Activated CD4-positive, alpha-beta T cell treated with anti-CD3 and anti-CD28 coated beads for 36 hours (primary cell): ENCODE measurements at places on chromosomes 12 and 14.

DNA sequence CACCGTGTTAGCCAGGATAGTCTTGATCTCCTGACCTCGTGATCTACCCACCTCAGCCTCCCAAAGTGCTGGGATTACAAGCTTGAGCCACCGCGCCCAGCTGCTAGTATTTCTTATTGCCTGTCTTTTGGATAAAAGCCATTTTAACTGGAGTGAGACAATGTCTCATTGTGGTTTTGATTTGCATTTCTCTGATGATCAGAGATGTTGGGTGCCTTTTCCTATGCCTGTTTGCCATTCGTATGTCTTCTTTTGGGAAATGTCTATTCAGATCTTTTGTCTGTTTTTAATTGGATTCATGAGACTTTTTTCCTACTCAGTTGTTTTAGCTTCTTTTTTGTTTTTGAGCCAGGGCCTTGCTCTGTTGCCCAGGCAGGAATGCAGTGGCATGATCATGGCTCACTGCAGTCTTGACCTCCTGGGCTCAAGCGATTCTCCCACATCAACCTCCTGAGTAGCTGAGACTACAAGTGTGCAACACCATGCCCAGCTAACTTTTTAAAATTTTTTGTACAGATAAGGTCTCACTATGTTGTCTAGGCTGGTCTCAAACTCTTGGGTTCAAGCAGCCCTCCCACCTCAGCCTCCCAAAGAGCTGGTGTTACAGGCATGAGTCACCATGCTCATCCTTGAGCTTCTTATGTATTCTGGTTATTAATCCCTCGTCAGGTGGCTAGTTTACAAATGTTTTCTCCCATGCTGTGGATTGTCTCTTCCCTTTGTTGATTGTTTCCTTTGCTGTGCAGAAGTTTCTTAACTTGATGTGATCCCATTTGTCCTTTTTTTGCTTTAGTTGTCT is 65.9 kb downstream of the ACACB start:
- H3K27ac ChIP-seq, result no peak overlapping the region
- H3K36me3 ChIP-seq, result peaks cover 14% of the 10 kb centered on the region
- no peaks in the 10 kb centered on the region for H3K4me1 ChIP-seq
- no peak overlapping the region for H3K4me3 ChIP-seq
- DNase-seq, result no peak

GRCh38 chr12:5348057-5348456 is 83.9 kb upstream of the NTF3 start:
- H3K27me3 ChIP-seq, result peaks cover 14% of the 10 kb centered on the region
- no peak for DNase-seq
- no peaks in the 10 kb centered on the region for H3K4me1 ChIP-seq
- no peaks in the 10 kb centered on the region for H3K36me3 ChIP-seq

GRCh38 chr14:48325486-48325885 is 650.1 kb upstream of the MDGA2 start:
- no peaks in the 10 kb centered on the region for H3K27me3 ChIP-seq
- no peak for DNase-seq
- H3K36me3 ChIP-seq, result no peaks in the 10 kb centered on the region
- H3K27ac ChIP-seq, result no peak overlapping the region
- H3K4me1 ChIP-seq, result no peaks in the 10 kb centered on the region

DNA sequence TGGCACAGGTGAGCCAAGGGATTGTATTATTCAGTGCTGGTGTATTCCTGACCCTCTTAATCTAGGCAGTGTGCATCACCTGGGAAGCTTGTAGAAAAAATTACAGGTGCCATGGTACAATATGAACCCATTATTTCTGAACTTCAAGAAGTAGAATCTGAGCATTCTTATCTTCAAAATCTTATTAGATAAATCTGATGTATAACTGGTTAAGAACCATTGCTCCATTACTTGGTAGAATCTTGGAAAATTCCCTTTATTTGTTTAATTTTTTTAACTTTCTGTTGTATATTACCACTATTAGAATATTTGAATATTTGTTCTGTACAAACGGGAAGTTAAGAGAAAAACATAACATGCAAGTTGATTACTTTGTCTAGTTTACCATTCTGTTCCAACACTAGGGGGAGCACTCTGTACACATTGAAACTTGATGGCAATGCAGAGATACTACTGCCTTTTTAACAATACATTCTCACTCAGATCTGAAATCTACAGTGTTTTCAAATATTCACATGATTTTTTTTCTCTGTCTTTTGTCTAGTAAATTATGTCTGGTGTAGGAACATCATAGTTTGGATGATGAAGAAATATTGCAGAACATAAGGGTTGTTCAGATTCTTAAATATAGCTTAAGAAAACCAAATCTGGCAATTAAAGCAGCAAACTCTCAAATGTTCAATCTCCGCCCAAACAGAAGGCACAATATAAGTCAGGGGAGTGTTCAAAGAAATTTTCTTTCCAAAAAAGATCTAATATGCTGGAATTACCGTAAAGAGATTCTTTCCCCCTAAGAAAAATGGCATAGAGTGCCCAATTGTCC is 196.6 kb downstream of the PCNX1 start:
- peaks cover 34% of the 10 kb centered on the region for H3K36me3 ChIP-seq
- no peak overlapping the region for H3K4me3 ChIP-seq
- no peak overlapping the region for H3K27ac ChIP-seq
- peaks cover 4% of the 10 kb centered on the region for H3K4me1 ChIP-seq
- DNase-seq, result no peak

GRCh38 chr12:124548854-124549378 is 18.5 kb downstream of the NCOR2 start:
- peak overlapping the region; percentile 38 for H3K27ac ChIP-seq
- no peak overlapping the region for H3K4me3 ChIP-seq
- peaks cover 88% of the 10 kb centered on the region for H3K4me1 ChIP-seq
- peaks cover 11% of the 10 kb centered on the region for H3K36me3 ChIP-seq
- no peaks in the 10 kb centered on the region for H3K27me3 ChIP-seq

DNA sequence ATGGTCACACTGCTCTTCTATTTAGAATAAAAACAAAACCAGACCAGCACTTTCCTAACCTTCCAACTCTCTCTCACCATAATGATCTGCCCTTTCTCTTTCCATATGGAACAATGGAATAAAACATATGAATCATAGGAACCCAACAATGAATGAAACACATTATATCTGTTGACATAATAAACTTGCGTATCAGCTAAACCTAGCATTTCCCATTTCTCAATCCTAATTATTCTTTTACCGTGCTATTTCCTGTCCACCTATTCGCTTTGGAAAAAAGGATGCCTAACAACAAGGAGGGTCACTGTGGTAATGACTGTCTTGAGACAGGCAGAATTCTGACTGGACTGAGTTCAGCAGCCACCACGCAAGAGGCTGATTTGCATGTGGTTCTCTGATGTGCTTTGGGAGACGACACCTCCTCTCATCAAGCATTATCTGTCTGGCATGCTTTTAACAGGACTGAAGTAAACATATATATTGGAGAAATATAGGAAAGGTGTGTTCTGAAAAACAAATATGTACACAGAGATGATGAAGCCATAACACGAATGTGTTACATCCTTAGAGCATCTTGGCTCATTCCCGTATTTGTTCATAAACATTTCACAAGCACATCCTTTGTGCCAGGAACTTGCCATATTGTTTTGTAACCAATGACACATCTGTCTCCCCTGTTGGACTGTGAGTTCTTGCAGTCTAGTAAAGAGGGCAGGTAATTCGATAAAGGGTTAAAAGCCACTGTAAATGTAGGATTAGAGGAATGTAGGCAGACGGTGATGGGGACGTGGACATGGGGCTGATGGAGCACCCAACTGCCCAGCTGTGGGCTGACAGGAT is 87.7 kb downstream of the PTPRB start:
- no peak for DNase-seq
- no peak overlapping the region for H3K27ac ChIP-seq
- H3K27me3 ChIP-seq, result peaks cover 21% of the 10 kb centered on the region
- H3K4me1 ChIP-seq, result no peaks in the 10 kb centered on the region
- H3K36me3 ChIP-seq, result no peaks in the 10 kb centered on the region
- no peak overlapping the region for H3K4me3 ChIP-seq

DNA sequence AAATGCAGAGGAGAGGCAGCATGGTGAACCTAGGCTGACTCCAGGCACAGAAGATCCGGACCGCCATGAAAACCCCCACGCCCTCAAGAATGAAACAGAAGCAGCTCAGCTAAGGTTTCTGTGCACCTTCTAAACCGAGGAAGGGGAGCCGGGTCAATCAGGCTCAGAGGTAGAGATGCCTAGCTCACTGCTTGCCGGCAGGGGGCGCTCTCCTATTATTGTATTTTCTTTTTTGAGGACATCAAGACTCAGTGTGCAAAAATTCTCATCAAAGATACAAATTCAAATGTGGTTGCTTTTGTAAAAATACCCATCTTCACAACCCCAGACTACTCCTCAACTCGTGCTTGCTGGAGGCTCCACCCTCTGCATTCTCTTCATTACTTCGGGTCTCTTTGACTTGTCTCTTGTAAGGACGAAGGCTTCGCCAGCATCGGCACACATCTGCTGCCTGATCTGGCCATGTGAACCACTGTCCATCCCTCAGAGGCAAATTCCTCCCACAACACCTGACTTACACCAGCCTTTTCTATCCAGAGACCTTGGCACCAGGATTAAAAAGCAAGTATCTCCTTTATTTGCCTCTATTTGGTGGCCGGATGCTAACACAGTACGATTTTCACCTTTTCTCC is 33.4 kb upstream of the RNASE3 start:
- H3K4me3 ChIP-seq, result no peak overlapping the region
- H3K27ac ChIP-seq, result no peak overlapping the region
- DNase-seq, result peak; percentile 87
- no peaks in the 10 kb centered on the region for H3K4me1 ChIP-seq
- H3K36me3 ChIP-seq, result no peaks in the 10 kb centered on the region

- H3K27me3 ChIP-seq, result peaks cover 16% of the 10 kb centered on the region
- no peaks in the 10 kb centered on the region for H3K4me1 ChIP-seq
- H3K4me3 ChIP-seq, result no peak overlapping the region
- no peak overlapping the region for H3K27ac ChIP-seq
Observed at GRCh38 chr12:48015954-48016353, 11.7 kb upstream of the COL2A1 start.

GRCh38 chr12:40145896-40146295 is 40.0 kb upstream of the SLC2A13 start:
- no peak for DNase-seq
- no peaks in the 10 kb centered on the region for H3K4me1 ChIP-seq
- H3K36me3 ChIP-seq, result no peaks in the 10 kb centered on the region
- peaks cover 13% of the 10 kb centered on the region for H3K27me3 ChIP-seq
- H3K4me3 ChIP-seq, result no peak overlapping the region
- no peak overlapping the region for H3K27ac ChIP-seq

GRCh38 chr12:103975368-103975767 is 9.7 kb downstream of the TDG start:
- DNase-seq, result no peak
- peaks cover 44% of the 10 kb centered on the region for H3K36me3 ChIP-seq
- H3K4me1 ChIP-seq, result peaks cover 18% of the 10 kb centered on the region
- no peaks in the 10 kb centered on the region for H3K27me3 ChIP-seq
- no peak overlapping the region for H3K4me3 ChIP-seq
